Hematopoietic multipotent progenitor cell treated with erythropoietin and hydrocortisone succinate and interleukin-3 and kit ligand, for 6 days (in vitro differentiated cells): ENCODE measurements at places on chromosomes 2 and 18.
A peak's percentile ranks its signal among the peaks of the same experiment; 100 is the strongest.

GRCh38 chr2:79530443-79530842 lies 17.6 kb downstream of the CTNNA2 start:
- peak; percentile 1 for DNase-seq

DNA sequence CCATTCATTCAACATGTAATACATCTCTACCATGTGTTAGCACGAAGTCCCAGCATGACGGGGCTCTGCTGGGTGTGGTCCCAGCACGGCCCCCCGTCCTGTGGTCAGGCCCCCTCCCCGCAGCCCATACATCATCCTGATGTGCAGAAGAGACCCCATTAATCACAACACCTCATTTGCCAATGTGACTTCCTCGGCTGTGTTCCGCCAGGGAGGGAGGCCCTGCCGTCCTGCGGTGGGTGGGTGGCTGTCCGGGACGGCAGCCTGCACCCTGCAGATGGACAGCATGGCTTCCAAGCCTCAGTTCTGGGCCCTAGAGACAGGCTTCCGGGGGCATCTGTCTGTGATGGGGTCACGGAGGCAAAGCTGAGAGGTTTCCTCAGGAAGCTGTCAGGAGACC lies 254.0 kb downstream of the CYP26B1 start:
- no peak for DNase-seq

GRCh38 chr2:119292226-119292625 lies 68.6 kb downstream of the STEAP3 start:
- DNase-seq: peak; percentile 36

DNA sequence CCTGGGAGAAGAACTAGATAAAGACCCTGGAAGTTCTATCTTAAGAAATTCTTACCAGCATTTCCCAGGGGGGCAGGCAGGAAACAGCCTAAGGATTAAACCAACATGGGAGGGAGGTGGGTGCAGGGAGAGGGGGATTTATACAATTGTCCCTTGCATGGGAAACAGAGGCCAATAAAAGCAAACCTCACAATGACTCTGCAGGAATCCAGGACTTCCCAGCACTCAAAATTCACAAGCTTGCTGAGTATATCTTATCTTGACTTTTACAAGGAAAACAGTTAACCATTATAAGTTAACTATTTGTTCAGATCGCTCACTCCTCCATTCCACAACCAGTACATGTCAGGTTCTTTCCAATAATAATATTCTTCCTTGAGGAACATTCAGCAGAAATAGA lies 241.3 kb downstream of the MREG start:
- DNase-seq: no peak

DNA sequence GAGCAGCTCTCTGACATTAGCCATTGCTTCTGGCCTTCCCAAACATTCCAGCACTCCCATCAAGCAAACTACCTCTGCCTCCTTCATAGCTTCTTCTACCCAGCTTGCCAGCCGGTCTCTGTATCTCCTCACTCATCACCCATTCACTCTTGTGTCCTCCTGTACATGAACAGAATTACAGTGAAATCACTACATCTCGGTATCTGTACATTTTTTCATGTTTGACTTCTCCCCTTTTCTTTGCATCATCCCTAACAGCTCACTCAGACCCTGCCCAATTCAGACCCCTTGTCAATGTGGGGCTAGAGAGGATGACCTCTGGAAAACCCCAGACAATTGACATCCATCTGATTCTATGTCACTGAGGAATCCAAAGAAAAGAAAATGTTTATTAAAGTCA lies 335.8 kb downstream of the TNS1 start:
- DNase-seq: no peak

- DNase-seq: no peak
Observed at GRCh38 chr2:129772190-129772579, 207.3 kb upstream of the RAB6C start.

- no peak for DNase-seq
Observed at GRCh38 chr2:75333646-75334045, 134.3 kb upstream of the TACR1 start.

DNA sequence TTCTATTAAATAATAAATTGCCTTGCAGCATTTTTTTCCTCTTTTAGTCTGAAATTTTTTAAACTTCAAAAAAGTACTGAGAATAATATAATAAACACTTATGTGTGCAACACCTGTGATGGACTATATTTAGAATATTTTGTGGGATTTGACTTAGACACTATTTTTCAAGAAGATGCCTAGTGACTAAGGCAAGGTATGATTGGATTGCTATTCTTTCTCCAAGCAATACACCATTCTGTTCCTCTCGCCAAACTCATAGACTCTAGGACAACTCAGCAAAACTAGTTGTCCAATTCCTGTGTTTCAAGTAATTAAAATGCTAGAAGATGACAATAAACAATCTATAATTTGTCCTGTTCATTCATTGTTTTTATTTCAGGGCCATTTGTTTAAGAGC lies 75.9 kb downstream of the METTL4 start:
- DNase-seq: no peak

GRCh38 chr2:135005753-135006152 lies 41.5 kb downstream of the MAP3K19 start:
- no peak for DNase-seq

DNA sequence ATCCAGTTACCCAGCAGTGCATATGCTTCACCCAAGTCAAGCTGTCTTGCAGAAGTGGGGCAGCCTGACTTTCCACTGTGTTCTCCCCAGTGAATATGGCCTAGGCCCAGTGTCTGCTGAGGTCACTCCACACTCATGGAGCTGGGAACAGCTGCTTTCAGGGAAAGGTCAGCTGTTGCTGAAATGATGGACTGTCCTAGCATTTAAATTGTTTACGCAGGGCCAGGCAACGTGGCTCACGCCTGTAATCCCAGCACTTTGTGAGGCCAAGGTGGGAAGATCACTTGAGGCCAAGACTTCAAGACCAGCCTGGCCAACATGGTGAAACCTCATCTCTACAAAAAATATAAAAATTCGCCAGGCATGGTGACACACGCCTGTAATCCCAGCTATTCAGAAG lies 86.5 kb downstream of the LIPG start:
- no peak for DNase-seq
